ENCODE measurements at places on chromosomes 4 and X.

- peak; percentile 6 for DNase-seq
These were observed at the start of gene CLCN4 for GRCh38 chrX:10156199-10157031. TSS of gene CLCN4 (plus strand) at chrX:10156975. CDS start at chrX:10185033, 28,058 bp downstream.

GRCh38 chrX:148067285-148067684, 86.1 kb downstream of the FMR1NB start:
- no peak for DNase-seq

GRCh38 chrX:38804682-38805431, 3.6 kb downstream of the MID1IP1 start:
- DNase-seq: no peak

DNA sequence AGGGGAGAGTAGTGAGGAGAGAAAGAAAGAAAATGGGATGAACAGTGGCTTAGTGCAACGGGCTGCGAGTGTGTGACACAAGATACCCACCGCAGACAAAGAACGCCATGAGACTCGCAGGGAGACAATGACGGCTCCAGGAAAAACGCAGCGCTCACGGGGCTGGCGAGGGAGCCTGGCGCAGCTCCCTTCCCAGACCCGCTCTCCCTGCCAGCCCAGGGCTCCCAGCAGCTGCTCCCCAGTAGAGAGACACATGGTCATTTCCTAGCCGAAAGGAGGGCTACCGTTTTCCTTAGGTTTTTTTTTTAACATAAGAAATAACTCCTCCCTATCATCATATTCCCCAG, 149.5 kb downstream of the MAML3 start:
- DNase-seq: no peak

DNA sequence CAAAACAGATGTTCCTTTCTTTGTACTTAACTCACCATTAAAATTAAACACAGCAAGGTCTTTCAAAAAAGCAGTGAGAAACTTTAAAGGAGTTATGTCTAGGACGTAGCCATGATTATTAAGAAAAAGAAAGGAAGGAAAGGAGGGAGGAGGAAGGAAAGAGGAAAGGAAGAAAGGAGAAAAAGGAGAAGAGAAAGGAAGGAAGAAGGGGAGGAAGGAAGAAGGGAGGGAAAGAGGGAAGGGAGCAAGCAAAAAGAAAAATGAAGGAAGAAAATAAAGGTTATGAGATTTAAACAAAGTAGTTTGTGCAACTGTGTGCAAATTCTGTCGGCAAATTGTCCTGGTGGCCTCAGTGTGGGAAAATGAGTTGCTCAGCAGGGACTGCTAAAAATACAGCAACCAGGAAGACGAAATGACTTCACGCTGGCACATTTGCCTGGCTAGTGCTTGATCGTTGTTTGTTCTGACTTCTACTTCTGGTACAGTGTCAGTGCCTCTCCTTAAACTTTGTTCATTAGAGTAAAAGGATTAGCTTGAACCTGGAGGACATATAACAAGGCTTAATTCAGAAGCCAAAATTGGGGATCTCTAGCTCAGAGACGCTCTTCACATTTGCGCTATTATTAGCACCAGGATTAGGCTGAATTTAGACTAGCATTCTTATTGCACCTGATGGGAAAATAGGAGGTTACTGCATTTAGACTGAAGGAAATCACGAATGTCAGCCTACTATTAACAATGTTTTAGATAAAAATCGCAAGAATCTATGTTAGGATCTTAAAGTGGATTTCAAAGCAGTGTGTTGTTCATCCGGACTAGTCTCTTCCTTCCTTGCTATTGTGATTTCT, 81.2 kb downstream of the DCK start:
- no peak for DNase-seq

- DNase-seq: no peak
These were observed 32.4 kb downstream of the KANTR start for GRCh38 chrX:53126377-53126776.

GRCh38 chr4:27692158-27692557, 831.5 kb downstream of the STIM2 start:
- no peak for DNase-seq

GRCh38 chr4:13980317-13981310, 353.1 kb upstream of the BOD1L1 start:
- DNase-seq: peak; percentile 94

- no peak for DNase-seq
These were observed 3.6 kb upstream of the AFP start for GRCh38 chr4:73432169-73433000.

- no peak for DNase-seq
These were observed 107.4 kb upstream of the AFAP1 start for GRCh38 chr4:8046925-8047541.

DNA sequence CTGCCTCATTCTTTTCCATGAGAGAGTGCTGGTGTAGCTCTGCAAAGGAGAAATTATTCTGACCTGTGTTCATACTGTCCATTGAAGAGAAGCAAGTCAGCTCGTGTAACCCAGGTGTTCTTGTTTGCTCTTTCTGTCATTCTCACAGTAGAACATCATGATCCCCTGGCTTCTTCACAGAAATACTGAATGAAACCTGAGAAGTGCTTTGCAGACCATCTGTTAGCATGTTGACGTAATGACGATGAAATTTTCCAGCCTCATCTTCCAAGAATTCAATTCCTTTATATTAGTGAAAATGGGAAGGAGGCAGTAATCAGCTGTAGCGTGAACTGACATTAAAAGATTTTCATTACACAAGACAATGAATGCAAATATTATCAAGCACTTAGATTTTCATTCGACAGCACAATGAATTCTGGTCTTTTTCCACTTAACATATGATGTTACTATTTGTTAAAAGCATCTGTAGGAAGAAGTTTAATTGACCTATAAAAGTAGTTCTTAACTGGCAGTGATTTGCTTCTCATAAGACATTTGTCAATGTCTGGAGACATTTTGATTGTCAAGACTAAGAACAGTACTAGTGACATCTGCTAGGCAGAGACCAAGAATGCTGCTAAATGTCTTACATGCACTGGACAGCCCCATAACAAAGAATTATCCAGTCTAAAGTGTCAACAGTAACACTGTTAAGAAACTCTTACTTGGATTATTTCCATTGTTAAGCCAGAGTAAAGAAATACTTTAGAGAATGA, 246.3 kb downstream of the BANK1 start:
- DNase-seq: no peak

DNA sequence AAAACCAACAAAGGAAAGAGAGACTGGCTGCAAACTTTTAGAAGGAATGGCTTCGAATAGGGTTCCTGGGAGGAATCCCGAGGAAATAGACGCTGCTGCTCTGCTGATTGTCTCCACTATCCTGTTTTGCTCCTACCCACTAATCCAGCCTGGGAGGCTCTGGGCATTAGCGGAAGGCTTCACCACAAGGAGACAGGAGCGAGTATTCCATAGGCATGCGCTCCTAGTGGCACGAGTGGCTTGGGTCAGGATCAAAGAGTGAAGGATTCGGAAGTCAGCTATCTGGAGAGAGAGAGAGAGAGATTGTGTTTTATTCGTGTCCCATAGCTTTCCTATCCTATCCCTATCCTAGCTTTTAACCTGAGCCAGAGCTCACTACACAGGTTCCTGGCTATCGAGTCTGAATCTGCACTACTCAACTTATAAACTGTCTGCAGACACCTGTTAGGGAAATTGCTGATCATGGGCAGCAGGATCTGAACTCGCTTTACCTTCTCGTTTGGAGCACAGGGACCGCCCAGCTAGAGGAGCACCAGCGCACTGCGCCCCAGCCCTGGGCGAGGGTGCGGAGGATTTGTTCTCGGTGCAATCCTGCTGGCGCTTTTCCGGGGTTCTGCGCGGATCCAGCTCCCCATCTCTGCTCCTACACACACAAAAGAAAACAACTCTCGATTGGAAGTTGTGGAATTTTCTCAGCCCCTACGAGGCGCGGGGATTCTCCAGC, 740 bp upstream of the NPY2R start:
- peak; percentile 4 for DNase-seq

DNA sequence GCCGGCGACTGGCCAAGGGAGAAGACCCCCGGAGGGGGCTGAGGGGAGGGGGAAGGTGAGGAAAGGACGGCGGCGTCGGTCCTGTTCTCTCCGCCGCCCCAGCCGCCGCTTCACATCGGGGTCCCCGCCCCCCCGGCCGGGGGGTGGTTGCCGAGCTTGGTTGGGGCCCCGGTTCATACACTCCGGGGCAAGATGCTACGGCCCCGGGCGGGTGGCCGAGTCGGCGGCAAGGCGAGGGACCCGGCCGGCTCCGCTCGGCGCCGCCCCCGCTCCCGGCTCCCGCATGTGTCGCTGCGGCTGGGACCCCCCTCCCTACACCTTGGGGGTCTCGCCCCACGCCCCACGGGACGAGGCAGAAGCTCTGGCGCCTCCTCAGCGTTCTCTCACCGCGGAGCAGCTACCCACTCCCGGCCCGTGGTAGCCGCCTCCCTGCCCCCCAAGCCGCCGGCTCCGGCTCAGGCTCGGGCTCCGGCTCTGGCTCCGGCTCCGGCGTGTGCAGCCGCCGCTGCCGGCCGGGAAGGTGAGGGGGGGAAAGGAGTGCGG, 461 bp downstream of the FBXW7 start:
- DNase-seq: no peak

- no peak for DNase-seq
These were observed 123.4 kb downstream of the FAM13A start for GRCh38 chr4:88933414-88934160.

- no peak for DNase-seq
These were observed 280.0 kb downstream of the ANKRD50 start for GRCh38 chr4:124432500-124432899.

DNA sequence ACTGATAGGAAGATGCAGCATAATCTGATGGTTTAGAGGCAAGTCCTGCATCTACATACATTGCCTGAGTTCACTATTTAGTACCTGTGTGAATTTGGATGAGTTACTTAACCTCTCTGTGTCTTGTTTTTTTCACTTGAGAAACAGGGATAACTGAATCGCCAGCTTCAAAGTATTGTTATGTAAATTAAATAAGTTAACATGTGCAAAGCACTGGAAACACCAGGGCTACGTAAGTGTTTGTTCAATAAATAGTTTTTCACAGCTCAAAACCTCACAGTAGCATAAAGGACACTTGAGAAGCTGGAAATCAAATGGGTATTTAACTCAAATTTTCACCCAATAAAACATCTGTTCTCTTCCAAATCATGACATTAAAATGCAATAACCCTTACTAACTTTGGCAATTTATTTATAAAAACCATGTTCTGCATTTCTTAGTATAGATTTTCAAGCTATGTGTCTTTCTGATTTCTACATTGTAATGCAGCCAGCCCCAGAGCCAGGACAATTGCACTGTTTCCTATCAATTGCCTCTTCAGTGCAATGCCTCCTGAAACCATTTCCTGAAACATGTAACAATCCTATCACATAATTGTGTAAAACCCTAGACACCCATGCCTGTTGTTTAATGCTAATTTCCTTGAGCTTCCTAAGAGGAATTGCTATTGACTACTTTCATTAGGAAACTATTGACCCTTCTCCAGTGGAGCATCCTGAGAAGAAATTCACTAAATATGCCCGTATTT, 177.1 kb downstream of the UNC5C start:
- no peak for DNase-seq

DNA sequence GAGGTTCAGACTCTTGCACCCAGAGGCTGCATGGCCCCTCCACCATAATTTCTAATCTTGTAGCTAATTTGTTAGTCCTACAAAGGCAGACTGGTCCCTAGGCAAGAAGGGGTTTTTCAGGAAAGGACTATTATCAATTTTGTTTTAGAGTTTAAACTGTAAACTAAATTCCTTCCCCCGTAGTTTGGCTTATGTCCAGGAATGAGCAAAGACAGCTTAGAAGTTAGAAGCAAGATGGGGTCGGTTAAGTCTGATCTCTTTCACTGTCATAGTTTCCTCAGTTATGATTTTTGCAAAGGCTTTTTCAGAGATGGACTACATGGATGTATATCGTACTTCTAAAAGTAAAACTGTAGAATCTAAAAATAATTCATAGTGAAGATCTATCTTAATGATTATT, 258.1 kb upstream of the IL1RAPL1 start:
- DNase-seq: no peak

DNA sequence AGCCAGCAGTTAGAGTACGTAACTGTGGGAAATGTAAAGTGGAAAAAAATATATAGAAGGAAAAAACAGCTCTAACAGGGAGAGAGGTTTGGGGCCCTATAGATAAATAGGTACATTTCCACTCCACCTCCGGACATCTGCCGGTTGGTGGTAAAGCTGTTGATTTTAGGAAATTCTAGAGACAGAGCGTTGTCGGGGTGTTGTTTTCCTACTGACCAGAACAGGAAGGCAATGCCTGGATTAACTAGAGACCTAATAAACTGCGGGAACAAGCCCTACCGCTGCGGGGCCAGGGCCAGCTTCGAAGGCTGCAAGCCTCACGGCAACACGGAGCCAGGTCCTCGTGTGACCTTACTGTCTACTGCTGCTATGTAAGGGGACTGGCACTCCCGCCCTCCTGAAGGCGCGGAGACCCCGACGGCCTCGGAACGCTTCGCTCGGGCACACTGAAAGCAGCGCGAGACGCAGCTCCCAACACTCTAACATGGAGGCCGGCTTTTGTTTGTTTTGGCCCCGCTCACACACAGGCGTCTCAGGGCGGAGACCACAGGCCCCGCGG, 702 bp upstream of the CDKN2AIP start:
- DNase-seq: peak; percentile 20

DNA sequence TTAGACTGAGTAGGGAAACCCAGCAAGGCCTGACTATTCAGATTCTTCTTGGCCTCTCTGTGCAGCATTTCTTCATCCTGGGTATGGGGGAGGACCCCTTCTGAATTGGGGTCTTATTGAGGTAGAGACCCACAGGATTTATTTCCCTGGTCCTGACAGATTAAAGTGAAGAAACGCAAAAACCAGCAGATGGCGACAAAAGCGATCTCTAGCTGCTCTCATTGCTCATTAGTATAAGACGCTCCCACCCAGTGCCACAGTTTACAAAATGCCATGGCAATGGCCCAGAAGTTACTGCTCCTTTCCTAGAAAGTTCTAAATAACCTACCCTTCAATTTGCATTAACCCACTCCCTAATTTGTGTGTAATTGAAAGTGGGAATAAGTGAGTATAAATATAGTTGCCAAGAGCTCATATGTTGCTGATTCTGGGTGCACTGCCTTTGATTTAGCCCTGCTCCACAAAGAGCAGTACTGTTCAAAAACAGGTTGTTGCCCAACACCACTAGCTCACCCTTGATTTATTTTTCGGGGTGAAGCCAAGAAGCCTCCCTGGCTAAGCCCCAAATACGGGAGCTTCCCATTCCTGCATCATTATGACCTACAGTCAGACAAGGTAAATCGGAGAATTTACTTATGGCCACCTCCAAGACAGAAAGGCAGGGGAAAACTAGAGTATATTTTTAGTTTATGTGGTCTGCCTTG, 3.7 kb upstream of the BEX4 start:
- peak; percentile 40 for DNase-seq

DNA sequence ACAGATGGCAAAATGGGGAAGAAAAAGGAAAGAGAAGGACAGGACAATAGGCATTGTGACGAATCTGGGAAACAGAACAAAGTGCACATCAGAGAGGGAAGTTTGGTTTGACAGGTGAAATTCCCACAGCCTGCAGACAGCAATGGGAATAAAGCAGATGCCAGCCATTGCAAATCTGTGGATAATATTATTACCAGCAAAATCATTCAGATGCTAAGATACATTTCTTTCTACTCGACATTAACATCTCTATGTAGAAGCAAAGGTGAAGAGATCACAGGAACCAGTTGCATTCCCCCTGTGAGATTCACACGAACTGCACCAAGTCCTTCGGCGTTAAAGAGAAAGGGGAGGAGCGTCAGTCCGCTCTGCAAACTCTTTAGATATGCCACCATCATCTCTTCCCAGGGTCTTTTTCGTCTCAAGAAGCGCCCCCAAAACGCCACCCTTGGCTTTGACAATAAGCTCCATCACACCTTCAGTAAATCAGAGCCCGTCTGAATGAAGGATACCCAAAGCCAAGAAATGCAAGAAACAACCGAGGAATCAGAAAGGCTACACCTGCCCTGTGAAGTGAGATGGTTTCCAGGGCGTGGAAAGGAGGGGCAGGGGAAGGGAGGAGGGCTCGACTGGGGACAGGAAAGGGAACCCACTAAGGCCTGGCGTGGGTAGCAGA, 1.9 kb downstream of the NEUROG2 start:
- no peak for DNase-seq
